ENCODE measurements at places on chromosomes 7 and 10.

- DNase-seq = no peak
These were observed 8.4 kb downstream of the TRIM24 start for GRCh38 chr7:138468244-138469123.

GRCh38 chr7:28732071-28732869 is 225.9 kb downstream of the TRIL start:
- peak; percentile 22 for DNase-seq

- DNase-seq = peak; percentile 20
These were observed 691.5 kb upstream of the SORCS1 start for GRCh38 chr10:107856047-107856315.

- no peak for DNase-seq
These were observed 3.2 kb upstream of the SFTPA2 start for GRCh38 chr10:79563426-79563825.

DNA sequence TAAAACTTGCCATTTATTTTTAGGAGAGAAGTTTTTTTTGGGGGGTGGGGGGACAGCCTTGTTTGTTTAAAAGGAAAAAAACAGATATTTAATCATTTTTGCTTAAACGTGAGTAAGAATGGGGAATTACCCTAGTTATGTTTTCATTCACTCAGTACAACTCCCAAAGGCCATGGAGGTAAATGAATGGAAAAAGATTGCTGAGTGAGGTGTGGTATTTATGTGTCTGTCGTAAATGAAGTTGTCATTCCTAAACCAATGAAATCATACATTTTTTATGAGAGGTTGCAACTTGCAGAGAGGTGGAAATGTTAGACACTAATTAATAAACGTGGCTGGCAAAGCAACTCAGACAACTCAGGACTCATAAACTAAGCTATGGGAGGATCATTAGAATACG is 218.1 kb downstream of the CELF2 start:
- no peak for DNase-seq

GRCh38 chr7:129903935-129904334 is 48.8 kb downstream of the UBE2H start:
- DNase-seq = no peak

- DNase-seq = peak; percentile 96
These were observed 47.3 kb upstream of the OIT3 start for GRCh38 chr10:72846238-72846637.

- no peak for DNase-seq
These were observed 64.6 kb downstream of the SNX10 start for GRCh38 chr7:26356229-26356628.

DNA sequence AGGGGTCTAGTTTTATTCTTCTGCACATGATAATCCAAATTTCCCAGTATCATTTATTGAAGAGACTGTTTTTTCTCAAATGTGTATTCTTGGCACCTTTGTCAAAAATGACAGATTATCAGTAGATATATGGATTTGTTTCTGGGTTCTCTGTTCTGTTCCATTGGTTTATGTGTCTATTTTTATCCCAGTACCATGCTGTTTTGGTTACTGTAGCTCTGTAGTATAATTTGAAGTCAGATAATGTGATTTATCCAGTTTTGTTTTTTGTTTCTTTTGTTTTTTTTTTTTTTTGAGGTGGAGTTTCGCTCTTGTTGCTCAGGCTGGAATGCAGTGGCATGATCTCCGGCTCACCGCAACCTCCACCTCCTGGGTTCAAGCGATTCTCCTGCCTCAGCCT is 61.6 kb upstream of the HELLS start:
- DNase-seq = no peak

- peak; percentile 89 for DNase-seq
These were observed 5.4 kb downstream of the ATP6V1F start for GRCh38 chr7:128867842-128868623.

GRCh38 chr10:124379609-124380193 is 39.0 kb downstream of the OAT start:
- DNase-seq = no peak

DNA sequence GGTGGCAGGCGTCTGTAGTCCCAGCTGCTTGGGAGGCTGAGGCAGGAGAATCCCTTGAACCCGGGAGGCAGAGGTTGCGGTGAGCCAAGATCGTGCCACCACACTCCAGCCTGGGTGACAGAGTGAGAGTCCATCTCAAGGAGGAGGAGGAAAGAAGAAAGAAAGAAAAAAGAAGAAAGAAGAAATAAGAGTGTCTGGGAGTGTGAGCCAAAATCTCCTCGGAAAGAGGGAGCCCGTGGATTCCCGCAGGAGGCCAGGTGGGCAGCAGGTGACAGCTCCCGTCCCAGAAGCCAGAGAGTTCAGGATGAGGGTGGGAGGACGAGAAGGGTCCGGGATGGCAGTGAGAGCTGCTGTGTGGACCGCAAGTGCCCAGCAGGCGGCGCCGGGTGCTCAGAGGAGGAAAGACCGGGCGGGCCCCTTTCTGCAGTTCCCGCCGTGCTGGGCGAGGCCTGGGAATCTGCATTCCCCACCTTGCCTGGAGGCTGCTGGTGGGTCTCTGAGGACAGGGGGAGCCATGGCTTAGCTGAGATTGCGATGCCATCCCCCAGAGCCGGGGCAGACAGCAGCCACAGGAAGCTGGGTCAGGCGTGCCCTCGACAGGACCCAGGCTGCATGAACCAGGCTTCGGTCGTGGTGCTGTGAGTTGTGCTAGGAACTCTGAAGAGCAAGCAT is 17.1 kb upstream of the AMZ1 start:
- DNase-seq = peak; percentile 58

GRCh38 chr7:26291699-26292538 is at the start of gene SNX10:
Gene SNX10 (plus strand): TSS chr7:26291862. CDS start chr7:26346443, 54,581 bp downstream.
- DNase-seq = peak; percentile 65

GRCh38 chr10:102347236-102347828 is 48.2 kb upstream of the NFKB2 start:
- DNase-seq = peak; percentile 73

DNA sequence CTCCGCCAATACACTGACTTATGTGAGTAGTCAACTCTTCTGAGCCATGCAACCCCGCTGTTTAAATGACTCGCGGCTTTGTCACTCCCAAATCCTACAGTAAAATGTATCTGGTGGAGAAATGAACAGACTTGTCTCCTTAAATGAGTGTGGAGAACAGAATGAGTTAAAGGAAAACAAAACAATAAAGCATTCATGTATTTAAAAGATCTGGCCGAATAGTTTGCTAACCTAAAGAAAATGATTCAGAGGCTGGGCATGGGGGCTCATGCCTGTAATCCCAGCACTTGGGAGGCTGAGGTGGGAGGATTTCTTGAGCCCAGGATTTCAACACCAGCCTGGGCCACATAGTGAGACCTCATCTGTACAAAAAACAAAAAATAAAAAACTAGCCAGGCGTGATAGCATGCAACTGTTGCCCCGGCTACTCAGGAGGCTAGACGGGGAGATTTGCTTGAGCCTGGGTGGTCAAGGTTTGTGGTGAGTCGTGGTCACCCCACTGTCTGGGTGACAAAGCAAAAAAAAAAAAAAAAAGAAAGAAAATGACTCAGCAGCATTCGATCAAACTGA is 86.5 kb upstream of the PFKP start:
- peak; percentile 64 for DNase-seq

- DNase-seq = no peak
These were observed 1216.4 kb downstream of the CNTNAP2 start for GRCh38 chr7:147332988-147333387.

GRCh38 chr7:27165996-27166530 is 726 bp upstream of the HOXA9 start:
- DNase-seq = no peak

GRCh38 chr10:75764974-75765788 is 333.8 kb downstream of the LRMDA start:
- peak; percentile 55 for DNase-seq

DNA sequence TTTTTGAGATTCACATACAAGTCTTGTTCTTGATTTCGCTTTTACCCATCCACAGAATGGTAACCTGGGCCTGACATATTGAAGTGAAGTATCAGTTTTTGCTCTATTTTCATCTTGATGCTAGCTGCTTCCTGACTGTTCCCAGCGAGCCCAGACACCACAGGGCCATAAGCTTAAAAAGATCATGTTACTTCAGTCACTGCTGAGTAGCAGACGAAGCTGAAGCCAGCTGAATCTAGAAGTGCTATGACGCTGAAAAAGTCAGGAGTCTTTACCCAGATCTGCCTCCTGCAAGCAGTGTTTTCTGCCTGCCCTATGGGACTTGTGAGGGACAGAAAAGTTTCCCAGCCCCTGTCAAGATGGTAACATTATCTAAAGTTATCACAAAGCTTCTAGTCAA is 2.7 kb upstream of the PRXL2A start:
- DNase-seq = no peak

GRCh38 chr10:89120931-89121763 is 86.0 kb downstream of the CH25H start:
- no peak for DNase-seq

- no peak for DNase-seq
These were observed 130.8 kb downstream of the ELFN1 start for GRCh38 chr7:1800902-1801301.

GRCh38 chr10:69968830-69969229 is 83.8 kb upstream of the MACROH2A2 start:
- DNase-seq = peak; percentile 54

DNA sequence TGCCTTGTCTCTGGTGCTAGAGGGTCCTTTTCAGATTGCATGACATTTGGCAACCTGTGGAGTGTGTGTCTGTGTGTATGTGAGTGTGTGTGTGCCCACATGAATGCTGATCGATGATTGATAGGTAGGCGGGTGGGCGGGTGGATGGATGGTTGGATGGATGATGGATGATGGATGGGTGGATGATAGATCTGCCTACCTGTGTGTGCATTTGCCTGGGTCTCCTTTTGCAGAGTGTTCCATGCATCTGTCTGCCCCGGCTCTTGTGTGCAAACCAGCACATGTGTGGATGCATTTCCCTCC is 99.8 kb downstream of the RGS10 start:
- no peak for DNase-seq

GRCh38 chr7:67599331-67600062 is 602.9 kb downstream of the TYW1 start:
- DNase-seq = no peak

- no peak for DNase-seq
These were observed 58.6 kb upstream of the MKRN1 start for GRCh38 chr7:140537750-140538482.

DNA sequence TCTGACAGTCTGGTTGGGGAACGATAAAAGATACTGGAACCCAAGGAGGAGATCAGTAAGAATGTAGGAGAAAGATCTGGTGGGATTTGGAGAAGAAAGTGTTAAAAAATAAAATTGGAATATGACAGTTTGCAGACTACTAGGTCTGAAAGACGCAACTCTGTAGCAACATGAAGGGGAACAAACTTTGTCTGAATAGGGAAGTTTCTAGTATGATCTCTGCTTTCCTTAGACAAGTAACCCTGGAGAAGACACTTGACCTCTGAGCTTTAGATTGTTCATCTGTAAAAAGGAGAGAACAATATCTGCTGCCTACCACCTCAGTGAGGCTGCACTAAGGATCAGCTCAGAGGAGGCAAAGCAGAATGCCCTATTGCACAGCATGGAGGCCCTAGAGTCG is 3.0 kb upstream of the PRSS1 start:
- no peak for DNase-seq

DNA sequence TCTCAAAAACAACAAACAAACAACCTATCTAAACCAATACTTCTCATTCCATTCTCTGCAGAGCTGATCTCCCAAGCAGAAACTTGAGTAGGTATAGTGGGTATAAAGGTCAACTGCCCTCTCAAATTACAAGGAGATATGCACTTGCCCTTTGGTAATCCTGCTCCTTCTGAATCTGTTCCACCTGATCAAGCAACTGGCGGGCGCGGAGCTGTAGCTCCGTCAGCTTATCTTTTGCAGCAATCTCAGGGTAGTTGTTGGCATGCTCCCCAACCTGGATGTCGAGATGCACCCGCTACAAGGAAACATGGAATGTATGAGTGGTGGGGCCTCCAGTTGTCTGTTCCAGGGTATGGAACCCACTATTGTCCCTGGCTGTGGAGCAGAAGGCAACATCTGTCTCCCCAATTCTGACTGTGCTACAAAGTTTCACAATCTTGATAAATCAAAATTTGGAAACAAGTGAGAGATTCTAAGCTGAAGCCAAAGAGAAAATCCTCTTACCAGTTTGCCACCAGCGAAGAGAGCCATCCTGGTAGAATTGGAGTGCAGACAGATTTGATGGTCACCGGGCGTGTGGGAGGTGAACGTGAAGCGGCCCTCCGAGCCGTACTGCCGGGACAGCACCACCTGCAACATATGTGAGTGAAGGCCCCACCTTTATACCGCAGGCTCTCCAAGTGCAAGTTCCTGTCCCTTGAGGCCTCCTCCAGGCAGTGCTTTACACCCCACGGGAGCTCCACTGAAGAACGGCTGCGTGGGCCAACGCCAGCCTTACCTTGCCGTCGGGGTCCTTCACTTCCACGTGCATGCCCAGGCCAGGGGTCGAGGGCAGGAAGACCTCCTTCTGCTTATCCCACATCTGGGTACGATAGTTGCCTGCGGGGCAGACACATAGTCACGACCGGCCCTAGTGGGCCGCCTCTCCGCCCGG is 819 bp downstream of the TMED4 start:
- peak; percentile 39 for DNase-seq

DNA sequence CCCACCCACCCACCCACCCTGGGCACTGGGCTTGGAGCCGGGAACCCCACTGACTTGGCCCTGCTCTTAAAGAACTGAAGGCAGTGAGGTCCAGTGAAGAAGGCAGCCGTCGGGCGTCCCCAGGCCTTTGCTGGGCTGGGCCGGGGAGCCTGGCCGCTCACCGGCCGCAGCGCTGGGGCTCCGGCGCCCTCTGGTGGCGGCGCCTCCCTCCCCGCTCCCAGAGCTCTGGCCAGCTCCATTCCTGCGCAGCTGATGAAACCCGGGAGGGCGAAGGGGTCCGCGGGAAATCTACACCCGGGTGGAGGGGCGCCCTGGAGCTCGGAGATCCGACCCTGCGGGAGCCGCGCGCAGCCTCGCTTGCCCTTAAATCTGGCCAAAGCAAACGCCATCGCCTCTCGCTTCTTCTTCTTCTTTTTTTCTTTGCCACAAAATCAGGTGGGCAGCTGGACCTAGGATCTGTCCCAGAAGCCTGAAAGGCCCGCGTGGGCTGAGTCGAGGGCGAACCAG is 1.7 kb upstream of the CXCL12 start:
- DNase-seq = peak; percentile 34

DNA sequence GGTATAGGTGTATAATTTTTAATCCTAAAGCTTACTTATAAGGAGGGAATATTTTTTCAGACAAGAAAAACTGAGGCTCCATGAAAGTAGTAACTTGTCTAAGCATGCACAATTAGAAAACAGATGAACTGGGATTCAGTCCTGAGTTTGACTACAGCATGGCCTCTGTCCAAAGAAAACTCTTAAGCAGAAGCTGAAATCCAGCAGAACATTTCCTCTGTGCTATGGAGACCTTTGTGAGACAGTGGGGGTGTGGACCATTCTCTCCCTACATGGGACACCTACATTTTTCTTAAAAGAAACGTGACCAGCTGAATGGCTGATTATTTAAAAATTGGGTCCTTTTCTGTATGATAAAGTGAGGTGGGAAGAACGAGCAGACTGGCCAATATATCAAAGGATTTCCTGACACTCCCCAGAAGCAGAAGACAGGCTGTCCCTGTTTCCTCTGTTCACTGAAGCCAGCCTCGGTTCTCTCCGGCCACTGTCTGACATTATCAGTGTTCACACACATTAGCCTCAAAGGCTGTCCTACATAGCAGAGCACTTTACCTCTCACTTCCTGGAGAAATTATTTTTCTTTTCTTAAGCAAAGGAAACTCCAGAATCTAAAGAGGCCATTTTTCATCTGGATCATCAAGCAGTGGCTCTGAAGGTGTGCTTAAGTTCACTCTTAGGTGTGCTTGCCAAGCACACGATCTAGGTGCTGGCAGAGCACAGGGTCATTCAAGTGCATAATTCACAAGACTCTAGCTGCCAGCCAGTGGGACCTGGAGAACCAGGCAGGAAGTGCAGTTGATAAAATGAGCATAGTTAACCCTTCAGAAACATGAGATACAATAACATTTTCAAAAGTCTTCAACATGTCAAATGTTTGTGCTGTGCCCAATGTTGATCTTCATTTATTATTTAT is 40.4 kb upstream of the KIAA1217 start:
- no peak for DNase-seq

Measured in epithelial cell of esophagus (primary cell).